Activated naive CD4-positive, alpha-beta T cell treated with anti-CD3 and anti-CD28 coated beads, Interleukin-2, amount 10 ng/mL, durations not matched to agents 7 days and 5 days (primary cell): ENCODE measurements at places on chromosomes 3 and 15.
A peak's percentile ranks its signal among the peaks of the same experiment; 100 is the strongest.

DNA sequence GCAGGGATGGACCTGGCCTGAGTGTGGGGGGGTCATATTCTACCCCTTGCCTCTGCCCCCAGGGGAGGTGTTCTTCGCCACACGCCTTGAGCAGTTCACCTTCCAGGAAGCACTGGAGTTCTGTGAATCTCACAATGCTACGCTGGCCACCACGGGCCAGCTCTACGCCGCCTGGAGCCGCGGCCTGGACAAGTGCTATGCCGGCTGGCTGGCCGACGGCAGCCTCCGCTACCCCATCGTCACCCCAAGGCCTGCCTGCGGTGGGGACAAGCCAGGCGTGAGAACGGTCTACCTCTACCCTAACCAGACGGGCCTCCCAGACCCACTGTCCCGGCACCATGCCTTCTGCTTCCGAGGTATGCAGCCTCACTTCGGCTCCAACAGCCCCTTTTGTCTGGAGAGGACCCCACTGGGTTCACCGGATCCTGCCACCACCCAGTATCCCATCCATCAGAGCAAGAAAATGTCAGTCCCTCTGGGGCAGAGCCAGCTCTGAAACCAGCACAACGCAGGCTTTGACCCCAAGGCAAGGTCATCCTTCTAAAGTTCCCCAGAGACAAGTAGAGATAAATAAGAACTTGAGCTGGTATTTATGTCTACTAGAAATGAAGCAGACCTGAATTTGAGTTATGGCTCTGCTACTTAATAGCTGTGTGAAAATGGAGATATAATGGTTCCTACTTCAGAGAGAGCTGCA, 45.8 kb downstream of the HAPLN3 start:
- no peak for DNase-seq

- no peak for DNase-seq
Observed at GRCh38 chr3:125386811-125387210, 11.7 kb upstream of the ZNF148 start.

DNA sequence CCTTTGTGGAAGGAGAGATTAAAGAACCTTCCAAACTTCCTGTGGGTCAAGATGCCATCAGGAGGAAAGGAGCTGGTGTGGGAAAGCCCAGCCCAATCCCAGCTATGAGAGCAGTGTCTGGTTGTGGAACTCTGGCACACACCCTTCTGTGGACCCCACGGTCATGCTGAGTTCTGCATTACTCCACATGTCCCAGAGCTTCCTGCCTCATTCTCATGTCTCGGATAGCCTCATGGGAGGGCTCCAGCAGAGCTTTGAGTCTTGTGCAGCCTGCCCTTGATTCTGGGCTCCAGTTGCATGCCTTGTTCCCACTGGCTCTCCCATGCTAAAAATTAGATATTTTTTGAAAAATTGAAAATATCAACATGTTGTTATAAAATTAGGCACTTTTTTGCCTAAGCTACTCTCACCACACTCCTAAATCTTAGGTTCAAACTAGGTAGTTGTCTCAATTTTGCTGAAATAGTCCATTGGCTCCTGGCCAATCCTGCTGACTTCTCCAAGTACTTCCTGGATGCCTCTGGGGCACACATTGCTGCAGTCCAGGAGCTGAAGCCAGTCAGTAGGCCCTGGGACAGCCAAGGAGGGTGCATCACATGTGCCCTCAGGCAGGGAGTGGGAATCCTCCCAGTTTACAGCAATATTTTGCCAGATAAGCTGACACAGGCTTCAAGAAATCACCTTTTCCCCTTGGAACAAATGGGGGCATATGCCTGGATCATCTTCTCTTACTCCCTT, 144.3 kb downstream of the EEFSEC start:
- no peak for DNase-seq

- DNase-seq: peak; percentile 5
Observed at GRCh38 chr15:70243686-70244540, 146.2 kb upstream of the TLE3 start.

GRCh38 chr3:161770484-161771386, 274.1 kb downstream of the OTOL1 start:
- no peak for DNase-seq

DNA sequence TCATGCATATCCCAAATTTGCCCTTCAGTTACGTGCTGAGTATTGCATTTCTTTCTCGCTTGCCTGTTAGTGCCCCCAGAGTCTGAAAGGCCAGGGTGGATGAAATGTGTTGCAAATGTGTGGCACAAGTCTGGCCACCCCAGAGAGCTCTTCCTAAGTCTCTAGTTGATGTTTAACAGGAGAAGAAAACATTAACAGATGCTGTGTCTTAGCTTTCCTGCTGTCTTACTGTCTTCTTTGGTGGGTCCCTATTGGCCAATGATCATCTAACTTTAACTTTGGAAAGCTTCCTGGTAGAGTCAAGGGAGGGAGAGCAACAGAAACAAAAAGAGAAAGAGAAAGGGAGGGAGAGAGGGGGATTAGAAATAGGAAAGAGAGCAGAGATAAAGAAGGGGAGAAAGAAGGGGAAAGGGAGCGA, 76.7 kb upstream of the P3H2 start:
- no peak for DNase-seq

- DNase-seq: no peak
Observed at GRCh38 chr3:72303926-72304325, 519.0 kb upstream of the PROK2 start.

- DNase-seq: no peak
Observed at GRCh38 chr3:177688152-177688551, 490.9 kb upstream of the TBL1XR1 start.

DNA sequence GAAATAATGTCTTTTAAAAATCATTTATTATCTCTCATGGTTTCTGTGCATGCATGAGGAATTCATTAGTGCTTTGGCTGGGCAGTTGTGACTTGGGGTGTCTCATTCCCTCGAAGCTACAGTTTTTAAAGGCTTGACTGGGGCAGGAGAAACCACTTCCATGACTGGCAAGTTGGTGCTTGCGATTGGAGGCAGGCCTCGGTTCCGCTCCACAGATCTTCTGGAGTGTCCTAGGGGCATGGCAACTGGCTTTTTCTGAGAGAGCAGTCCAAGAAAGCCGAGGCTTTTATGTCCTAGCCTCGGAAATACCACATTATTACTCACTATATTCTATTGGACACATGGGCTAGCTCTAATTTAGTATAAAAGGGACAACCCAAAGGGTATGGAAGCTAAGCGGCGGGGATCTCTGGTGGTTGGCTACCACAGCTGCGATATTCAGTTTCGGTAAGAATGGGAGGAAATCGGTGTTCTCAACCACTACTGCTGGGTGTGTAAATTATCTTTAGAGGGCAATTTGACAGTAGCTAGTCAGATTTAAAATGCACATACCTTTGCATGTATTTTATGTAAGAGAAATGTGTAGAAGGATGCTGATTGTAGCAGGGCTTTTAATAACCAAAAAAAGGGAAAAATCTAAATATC, 48.8 kb upstream of the TOP2B start:
- DNase-seq: no peak

- no peak for DNase-seq
Observed at GRCh38 chr15:60838206-60838605, 359.3 kb upstream of the ICE2 start.

GRCh38 chr3:69491975-69492374, 106.1 kb upstream of the FRMD4B start:
- no peak for DNase-seq

- DNase-seq: no peak
Observed at GRCh38 chr3:158717576-158717975, 14.7 kb downstream of the RARRES1 start.

DNA sequence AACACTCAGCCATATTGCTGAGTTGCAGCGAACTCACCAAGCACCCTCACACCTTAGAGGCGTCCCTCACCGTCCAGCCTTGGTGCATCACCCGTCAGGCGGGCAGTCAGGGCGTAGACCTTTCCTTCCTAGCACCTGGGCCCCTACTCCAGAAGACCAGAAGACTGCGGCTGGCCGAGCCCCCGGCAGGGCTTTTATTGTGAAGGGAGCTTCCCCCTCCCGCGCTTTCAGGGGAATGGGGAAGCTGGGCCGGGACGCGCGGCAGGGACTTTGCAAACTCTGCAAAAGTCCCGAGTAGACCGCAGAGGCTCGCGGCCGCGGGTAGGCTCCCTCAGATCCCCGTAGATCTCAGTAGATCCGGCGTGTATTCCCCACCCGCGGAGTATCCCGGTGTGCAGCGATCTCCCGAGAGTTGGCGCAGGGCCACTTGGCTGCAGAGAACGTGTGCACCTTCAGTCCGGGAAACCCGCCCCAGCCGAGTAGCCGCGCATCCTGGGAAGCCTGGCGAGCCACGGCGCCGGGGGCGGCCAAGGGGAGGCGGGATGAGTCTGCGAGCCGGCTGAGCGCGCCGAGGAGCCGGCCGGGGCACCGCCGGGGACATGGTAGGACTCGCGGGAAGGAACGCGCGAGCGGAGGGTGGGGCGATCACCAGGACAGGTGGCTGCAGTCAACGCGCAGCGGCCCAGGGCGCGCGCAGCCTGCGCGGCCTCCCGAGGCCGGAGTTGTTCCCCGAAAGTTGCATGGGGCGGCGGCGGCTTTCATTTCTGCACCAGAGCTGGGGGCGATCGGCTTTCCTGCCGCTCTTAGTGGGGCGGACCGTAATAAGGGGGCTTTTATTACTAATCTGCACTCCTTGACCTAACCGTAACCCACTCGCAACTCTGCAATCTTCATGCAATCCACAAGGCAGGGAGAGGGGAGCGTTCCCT, at the start of gene GASK1A:
TSS of gene GASK1A (plus strand) at position 268 of the 929 bp plus-strand sequence. CDS start at position 600, 332 bp downstream.
- DNase-seq: peak; percentile 44

- no peak for DNase-seq
Observed at GRCh38 chr3:123141276-123141675, 60.5 kb upstream of the SEC22A start.

DNA sequence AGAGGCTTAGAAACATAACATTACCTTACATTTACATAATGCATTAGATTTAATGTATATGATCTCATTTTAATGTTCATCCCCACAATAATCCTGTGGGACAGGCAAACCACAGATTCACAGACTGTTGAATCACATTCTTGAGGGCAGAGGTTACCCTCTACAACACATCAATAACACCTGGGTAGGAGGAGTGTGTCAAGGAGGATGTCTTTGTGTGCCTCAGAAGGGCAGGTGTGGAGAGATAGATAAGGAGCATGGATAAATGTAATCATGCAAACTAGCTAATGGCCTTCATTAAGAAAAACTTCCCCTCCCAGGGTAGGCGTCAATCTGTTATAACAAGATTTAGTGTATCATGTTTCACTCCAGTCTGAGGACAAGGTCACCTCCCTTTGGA, 12.9 kb upstream of the MB21D2 start:
- DNase-seq: no peak

DNA sequence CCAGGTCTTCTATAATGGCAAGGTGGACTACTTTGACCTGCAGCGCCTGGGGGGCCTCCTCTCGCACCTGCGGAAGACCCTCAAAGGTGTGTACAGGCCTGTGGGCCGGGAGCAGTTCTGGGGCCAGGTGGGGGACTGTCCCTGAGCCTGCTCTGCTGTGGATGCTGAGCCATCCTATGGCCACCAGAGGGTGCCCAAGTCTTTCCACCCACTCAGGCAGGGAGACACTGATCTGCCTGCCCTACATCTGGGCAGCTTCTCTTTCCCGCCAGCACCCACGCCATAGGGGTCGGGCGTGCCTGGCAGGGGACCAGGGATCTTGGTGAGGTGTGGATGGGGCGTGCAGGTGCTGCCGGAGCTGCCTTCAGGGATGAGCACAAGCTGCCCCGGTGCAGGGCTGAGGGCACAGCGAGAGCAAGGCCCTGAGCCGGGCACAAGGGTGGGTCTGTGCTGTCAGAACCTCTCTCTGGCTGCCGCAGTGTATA, 14.1 kb downstream of the RNF123 start:
- peak; percentile 81 for DNase-seq
